A549 treated with Hydrocortisone at 1 μM for 4 hours (cell line): ENCODE measurements at places on chromosomes 2 and 18. TPM values are rescaled to one million over a fixed set of nuclear protein-coding genes. Genes with fewer than 3 reads are reported as not detected.

The SH3BP4 gene
- total RNA-seq, result 35.2 to 40.7 TPM (median 38.6 TPM) in 5 replicates

The PMS1 gene
- total RNA-seq, result 5.3 to 8.6 TPM (median 7.1 TPM) in 5 replicates

The BAZ2B gene
- 4.6 to 9.0 TPM (median 6.6 TPM) in 5 replicates for total RNA-seq

The DPP4 gene
- 0.61 to 1.2 TPM (median 0.76 TPM) in 5 replicates for total RNA-seq

The AMER3 gene
- total RNA-seq, result not detected in 5 replicates

The MAPRE3 gene
- total RNA-seq, result 9.6 to 11.9 TPM (median 11.1 TPM) in 5 replicates

The SERPINB7 gene
- total RNA-seq, result 1.3 to 3.3 TPM (median 2.2 TPM) in 5 replicates

The AQP12A gene
- not detected in 5 replicates for total RNA-seq

The TEX51 gene
- total RNA-seq, result not detected in 5 replicates

The RESP18 gene
- total RNA-seq, result not detected in 5 replicates

The LRRC30 gene
- not detected in 5 replicates for total RNA-seq

The CD8B2 gene
- not detected in 5 replicates for total RNA-seq

The DSG1 gene
- not detected in 5 replicates for total RNA-seq

The TACR1 gene
- total RNA-seq, result 0.03 to 0.21 TPM (median 0.06 TPM) in 5 replicates

The IL18RAP gene
- total RNA-seq, result 0.03 to 0.09 TPM (median 0.06 TPM) in 4 of 5 replicates, not detected in the other

The REEP1 gene
- total RNA-seq, result 0.88 to 1.2 TPM (median 1.1 TPM) in 5 replicates

The SIGLEC15 gene
- 0.05 to 0.06 TPM in 2 of 5 replicates, not detected in the others for total RNA-seq

The PLB1 gene
- total RNA-seq, result 1.5 to 2.6 TPM (median 1.9 TPM) in 5 replicates

The ABCG5 gene
- total RNA-seq, result not detected in 5 replicates

The IL1RL1 gene
- 0.64 to 1.4 TPM (median 1.0 TPM) in 5 replicates for total RNA-seq

The DYNAP gene
- total RNA-seq, result not detected in 5 replicates

The OTX1 gene
- 3.1 to 4.0 TPM (median 3.6 TPM) in 5 replicates for total RNA-seq

The NOP58 gene
- total RNA-seq, result 111 to 140 TPM (median 119 TPM) in 5 replicates

The SCN7A gene
- total RNA-seq, result not detected in 5 replicates

The PDCD1 gene
- 0.12 TPM in 1 of 5 replicates, not detected in the others for total RNA-seq

The DUSP2 gene
- total RNA-seq, result 0.17 to 0.45 TPM (median 0.38 TPM) in 5 replicates

The POTEC gene
- total RNA-seq, result not detected in 5 replicates

The FRZB gene
- total RNA-seq, result 0.03 to 0.10 TPM (median 0.08 TPM) in 5 replicates

The SH3RF3 gene
- 0.54 to 0.66 TPM (median 0.62 TPM) in 5 replicates for total RNA-seq

The FER1L5 gene
- 0.03 TPM in 1 of 5 replicates, not detected in the others for total RNA-seq

The RFX8 gene
- total RNA-seq, result not detected in 5 replicates

The SGPP2 gene
- total RNA-seq, result 0.48 to 0.59 TPM (median 0.56 TPM) in 5 replicates
